ENCODE measurements at places on chromosomes 12 and 14.

DNA sequence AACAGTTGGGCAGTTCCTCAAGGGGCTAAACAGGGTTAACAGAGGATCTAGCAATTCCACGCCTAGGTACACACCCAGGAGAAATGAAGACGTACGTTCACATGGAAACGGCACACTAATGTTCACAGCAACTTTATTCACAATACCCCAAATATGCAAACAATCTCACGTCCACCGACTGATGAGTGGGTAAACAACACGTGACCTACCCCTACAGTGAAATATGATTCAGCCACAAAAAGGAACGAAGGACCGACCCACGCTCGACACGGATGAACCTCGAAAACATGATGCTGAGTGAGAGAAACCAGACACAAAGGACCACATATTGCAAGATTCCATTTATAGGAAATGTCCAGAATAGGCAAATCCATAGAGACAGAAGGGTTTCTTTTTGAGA lies 112.7 kb downstream of the NCOR2 start:
- DNase-seq, result no peak

GRCh38 chr12:117521346-117521745 lies 159.9 kb upstream of the NOS1 start:
- no peak for DNase-seq

- no peak for DNase-seq
Observed at GRCh38 chr14:90191585-90191984, 64.8 kb upstream of the PSMC1 start.

DNA sequence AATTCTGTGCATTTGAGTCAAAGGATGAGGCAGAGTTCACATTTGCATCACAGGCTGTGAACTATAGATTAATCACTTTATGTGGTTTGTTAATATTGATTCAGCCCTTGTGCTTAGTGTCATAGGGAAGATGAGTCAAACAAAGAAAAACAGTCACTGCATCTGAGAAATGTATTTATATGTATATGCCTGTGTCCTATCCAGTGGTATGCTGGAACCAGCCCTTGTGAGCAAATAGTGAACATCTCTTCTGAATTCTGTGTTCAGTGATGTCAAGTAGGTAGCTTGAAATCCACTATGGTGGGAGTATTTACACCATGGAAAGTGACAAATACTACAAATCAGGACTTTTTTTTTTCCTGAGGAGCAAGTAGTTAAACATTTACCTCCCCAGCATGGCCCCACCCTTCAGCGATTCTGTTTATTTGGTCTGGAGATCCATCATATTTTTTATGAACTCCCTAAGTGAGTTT lies 128.5 kb downstream of the HMGA2 start:
- no peak for DNase-seq

DNA sequence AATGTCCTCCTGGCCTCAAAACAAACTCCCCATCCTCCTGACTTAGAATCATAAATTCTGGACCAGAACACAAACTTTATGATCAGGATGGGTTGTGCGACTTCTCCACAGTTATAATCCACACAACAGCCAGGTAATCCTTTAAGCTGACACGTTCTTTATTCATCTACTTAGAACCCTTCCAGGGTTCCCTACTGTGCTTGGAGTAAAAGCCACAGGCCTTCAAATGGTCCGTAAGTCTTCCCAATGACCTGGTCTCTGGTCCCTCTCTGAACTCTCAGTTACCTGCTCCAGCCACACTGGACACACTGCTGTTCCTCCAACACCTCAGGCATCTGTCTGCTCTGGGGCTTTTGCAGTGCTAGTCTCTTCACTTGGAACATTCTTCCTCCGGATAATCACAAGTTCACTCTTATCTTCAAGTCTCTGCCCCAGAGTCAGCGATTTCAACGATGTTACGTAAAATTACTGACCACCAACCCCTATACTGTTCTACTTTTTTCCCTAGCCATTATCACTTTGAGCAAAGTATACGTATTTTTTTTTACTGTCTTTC lies 1.7 kb upstream of the RNASE7 start:
- no peak for DNase-seq

DNA sequence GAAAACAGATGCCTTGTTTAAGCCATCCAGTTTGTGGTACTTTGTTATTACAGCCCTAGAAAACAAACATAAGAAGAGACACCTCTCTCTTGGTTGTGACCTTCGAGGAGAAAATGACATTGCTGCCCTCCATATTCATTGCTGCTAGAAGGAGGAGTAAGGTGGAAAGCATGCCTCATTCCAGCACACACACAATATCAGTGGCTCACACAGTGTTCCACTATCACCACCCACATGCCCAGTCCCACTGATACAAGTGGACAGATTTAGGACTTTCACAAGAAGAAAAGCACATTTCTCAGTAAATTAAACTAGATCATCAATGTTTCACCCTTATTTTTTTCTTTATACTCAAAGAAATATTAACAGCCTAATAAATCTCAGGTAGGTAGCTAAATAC lies 143.6 kb downstream of the PHLDA1 start:
- no peak for DNase-seq

DNA sequence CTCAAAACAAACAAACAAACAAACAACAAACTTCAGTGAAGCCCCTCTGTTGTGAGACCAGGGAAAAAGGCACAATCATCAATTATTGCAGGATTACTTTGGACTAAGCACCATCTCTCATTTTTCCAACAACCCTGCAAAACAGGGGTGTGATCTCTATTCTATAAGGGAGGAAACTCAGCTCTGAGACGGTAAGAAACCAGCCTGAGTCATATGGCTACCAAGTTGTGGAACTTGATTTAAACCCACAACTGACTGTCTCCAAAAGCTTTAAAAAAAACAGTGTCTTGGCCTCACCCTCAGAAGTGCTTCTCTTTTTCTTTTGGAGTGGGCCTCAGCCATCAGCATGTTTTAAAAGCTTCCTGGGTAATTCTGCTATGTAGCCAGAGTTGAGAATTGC lies 49.8 kb downstream of the RIN3 start:
- DNase-seq, result no peak
